ENCODE measurements at places on chromosomes 1 and 21.

- DNase-seq, result no peak
These were observed 971 bp downstream of the CAPZB start for GRCh38 chr1:19484338-19484797.

DNA sequence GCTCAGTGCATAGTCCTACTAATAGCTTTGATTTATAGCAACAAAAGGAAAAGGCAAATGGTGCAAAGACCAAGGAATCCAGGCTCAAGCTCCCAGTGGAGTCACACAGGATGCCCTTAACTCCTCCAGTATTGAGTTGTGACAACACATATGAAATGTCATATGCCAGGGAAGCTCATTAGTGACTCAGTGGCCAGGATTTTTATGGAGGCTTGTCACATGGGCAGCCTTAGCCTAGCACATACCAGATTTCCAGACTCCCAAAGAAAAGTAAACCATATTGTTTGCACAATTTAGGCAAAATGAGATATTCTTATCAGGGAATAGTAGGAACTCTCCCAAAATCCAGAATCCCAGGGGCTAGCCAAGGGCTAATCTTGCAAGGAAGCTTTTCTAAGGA is 129.2 kb downstream of the MAGI3 start:
- no peak for DNase-seq

DNA sequence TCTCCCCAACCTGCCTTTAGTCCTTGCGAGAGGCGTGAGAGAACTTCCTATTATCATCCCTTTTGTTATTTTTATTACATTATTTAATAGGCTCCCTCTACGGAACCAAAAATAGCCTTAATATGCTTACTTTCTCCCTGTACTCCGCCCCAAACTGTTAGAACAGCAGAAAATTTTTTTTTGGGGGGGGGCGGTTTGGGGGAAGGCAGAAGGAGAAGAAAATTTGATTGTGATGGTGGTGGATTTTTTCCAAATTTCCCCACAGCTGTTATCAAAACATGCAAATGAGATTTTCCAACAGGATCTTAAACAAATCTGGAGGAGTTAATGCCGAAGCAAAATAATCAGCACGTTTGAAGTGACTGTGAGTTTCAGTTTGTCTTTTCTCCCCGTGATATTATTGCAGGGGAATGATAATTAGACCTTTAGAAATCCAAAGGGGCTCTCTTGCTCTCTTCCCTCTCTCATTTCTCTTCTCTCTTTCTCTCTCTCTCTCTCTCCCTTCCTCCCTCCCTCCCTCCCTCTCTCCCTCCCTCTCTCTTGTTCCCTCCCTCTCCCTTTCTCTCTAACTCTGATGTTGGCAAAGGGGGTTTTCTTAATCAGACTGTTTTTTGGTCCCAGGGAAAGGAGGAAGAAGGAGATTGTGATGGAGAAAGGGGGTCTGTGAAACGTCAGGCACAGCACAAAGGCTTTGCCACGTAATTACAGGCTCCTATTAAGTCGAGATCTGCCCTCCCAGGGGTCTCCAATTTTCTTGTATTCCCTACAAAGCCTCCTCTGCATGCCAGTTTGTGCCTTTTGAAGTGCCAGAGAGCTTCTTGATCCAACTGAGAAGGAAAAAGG is 1.1 kb upstream of the PRRX1 start:
- DNase-seq, result no peak

DNA sequence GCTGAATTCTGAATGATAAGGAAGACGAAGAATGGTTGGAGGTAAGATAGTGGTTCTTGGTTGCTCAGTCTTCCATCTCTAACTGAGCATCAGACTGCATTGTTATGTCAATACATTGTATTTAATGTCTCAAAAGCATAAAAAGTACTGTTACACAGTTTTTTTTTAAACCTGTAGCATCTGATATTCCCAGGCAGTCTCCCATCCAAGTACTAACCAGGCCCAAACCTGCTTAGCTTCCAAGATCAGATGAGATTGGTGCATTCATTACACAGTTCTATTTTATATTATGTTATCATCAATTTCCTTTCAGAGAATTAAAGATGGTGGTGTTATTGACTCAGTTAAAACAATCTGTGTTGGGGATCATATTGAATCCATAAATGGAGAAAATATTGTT is 48.9 kb downstream of the GIPC2 start:
- no peak for DNase-seq

DNA sequence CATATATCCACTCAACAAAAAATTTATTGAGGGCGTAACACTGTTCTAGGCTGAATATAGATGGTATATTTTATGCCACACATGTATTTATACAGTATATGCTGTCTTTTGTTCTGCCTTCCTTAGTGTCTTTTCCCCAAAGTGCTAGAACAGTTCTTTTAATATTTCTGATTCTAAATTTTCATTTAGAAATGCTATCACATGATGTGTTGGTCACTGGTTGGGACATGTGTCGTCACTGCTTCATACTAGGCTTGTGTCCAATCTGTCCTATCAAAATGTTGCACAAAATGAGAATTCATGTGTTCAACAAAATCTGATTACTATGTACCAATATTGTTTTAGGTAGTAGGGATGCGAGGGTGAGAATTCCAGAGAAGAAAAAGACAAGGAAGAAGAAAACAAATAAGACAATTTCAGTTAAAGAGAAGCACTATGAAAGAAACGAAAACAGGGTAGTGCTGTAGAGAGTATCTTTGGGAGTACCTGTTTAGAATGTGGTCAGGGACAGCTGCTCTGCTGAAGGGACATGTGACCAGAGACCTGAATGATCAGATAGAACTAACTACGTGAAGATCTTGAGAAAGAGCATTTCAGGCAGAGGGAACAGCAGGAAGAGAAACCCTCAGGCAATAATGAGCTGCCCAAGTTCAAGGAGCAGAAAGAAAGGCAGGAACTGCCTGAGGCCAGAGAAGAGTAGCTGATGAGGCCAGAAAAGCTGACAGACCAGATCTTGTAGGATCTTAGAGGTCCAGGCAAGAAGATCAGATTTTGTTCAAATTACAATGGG is 1.3 kb downstream of the KMO start:
- DNase-seq, result no peak

- DNase-seq, result peak; percentile 6
These were observed 18.6 kb downstream of the FAM151A start for GRCh38 chr1:54604572-54605370.

GRCh38 chr1:212982430-212983152 is 32.2 kb downstream of the VASH2 start:
- DNase-seq, result no peak

DNA sequence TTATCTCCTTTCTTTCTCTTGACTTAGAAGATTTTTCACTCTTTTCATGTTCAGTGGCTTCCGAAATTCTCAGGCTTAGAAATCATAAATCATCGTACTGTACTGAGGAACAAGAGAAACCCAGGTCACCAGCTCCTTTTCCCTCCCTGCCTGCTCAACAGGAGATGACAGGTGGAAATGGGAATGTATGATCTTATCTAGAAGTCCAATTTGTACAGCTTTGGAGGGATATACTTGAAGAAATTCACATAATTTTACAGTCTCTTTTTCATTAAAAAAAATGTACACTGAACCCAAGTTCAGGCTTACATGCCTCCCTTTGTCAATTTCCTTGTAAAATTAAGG is 11.7 kb downstream of the EVA1C start:
- no peak for DNase-seq

GRCh38 chr21:18655931-18656330 is 252.3 kb upstream of the TMPRSS15 start:
- no peak for DNase-seq

DNA sequence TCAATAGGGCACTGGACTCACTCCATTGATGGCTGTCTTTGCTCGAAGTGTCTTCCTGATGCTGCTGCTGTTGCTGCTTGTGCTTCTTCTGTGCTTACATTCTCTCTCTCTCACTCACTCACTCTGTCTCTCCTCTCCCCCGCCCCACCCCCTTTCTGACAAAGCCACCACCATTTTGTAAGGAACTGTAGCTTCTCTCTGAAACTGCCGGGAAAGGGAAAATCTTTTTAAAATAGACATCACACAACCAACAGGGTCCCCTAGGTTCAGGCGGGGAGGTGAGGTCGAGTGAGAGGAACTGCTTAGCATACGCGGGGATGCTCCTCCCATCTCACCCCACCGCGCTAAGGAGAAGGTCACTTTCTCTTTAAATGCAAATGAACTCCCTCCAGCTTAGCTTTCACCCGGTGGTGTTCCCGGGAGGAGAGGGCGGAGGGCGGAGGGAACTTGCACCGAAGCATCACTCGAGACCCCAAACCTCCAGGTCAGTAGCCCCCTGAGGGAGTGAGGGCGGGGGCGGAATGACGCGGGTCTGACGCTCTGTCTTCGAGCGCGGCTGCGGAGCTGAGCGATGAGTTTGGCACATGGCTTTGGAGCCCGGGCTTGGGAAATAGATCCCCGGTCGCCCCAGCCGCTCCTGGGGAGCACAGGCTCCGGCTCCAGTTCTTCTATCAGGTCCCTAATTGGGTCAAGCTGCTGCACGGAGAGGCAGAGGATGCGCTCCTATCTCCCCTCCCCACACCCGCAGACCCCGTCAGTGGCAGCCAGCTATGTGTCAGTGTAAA is at the start of gene CCDC28B:
TSS of gene CCDC28B (plus strand) at position 370 of the 785 bp plus-strand sequence. CDS start 1,341 bp downstream, outside the sequence.
- DNase-seq, result no peak

DNA sequence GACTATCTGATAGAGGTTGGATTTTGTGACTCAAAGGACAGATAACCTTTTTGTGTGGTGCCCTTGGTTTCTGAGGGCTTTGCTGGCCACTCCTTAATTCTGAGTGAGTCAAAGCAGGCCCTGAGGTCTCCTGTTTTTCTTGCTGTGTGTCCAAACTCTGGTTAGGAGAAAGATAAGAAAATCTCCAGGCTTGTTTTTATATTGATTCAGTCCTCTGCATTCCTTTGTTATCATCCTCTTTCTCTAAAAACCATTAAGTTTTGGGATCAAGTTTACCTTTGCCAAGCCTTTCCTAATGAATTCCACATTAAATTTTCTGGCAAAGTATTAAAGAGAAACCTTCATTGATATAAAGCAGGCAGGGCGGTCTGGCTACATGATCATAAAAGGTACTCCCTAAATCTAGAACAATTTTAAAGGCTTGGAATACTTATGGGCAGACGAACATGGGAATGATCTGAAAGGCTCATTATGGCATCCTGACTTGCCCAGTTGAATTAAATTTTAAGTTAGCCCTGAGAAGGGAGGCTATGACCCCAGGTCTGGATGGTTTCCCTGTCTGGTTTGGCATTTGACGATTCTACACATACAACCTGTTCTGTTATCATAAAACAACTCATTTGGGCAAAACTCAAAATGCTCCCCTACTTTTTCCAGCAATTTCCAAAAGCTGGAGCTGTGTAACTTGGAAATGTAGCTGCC is 20.8 kb downstream of the ZBTB8B start:
- DNase-seq, result no peak

GRCh38 chr1:18869847-18870594 is 10.6 kb upstream of the TAS1R2 start:
- no peak for DNase-seq

GRCh38 chr1:196685506-196685905 is 33.7 kb downstream of the CFH start:
- DNase-seq, result no peak

GRCh38 chr1:97071173-97071572 is 349.6 kb downstream of the PTBP2 start:
- no peak for DNase-seq

GRCh38 chr1:34549199-34549598 is 205.6 kb upstream of the GJB5 start:
- no peak for DNase-seq

DNA sequence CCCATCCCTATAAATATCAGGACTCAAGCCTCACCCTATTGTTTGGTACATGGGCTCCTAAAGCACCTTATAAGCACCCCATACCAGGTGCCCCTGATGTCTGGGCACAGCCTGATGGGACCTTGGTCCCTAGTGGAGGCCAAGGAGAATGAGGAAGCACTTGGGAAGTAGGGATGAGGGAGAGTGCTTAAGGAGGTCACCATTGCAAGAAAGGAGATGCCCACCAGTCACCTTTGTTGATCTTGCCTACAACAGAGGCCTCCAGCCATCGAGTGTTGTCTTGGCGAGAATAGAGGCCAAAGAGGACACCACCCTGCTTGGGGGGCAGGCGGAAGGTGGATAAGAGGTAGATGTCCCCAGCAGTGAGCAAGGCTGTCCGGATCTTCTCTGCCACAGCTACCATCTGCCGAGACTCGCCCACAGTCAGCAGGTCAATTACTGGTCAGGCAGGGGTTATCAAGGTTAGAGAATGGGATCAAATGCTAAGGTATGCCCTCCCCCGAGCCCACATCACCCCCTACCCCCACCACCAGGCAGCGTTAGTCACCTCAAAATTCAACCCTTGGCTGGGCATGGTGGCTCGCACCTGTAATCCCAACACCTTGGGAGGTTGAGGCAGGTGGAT is 1.6 kb downstream of the THBS3 start:
- no peak for DNase-seq

GRCh38 chr1:183270541-183271141 is 84.6 kb downstream of the LAMC2 start:
- DNase-seq, result no peak

DNA sequence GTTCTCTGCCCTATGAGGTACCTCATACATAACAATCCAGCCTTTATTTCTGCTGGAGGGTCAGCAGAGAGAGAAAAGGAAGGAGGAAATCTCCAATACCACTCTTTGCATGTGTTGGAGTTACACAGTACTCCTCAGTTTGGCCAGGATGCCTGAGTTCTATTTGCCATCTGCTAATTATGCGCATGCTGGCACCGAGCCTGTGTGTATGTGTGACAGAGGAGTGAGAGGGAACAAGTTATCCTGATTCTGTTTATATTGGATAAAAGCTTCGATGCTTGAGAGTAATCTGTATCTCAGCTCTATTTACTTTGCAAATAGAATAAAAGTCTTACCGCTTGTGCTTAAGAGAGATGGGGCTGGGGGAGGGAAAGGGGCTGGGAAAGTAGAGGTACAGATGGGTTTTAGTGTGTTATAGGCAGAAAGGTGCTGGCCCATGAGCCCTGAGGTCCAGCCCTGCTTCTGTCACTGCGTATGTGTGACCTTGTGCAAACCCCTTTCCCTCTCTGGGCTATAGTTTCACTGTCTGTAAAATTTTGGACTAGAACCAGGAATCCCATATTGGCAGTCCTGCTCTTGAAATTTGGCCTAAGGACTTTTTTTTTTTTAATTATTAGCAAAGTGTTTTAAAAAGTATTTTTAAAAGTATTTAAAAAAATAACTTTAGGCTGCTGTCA is 54.5 kb upstream of the PLXNA2 start:
- no peak for DNase-seq

GRCh38 chr1:170265234-170265633 is 119.5 kb downstream of the NTMT2 start:
- DNase-seq, result no peak

- DNase-seq, result no peak
These were observed 4.6 kb downstream of the ALX3 start for GRCh38 chr1:110065841-110066240.

DNA sequence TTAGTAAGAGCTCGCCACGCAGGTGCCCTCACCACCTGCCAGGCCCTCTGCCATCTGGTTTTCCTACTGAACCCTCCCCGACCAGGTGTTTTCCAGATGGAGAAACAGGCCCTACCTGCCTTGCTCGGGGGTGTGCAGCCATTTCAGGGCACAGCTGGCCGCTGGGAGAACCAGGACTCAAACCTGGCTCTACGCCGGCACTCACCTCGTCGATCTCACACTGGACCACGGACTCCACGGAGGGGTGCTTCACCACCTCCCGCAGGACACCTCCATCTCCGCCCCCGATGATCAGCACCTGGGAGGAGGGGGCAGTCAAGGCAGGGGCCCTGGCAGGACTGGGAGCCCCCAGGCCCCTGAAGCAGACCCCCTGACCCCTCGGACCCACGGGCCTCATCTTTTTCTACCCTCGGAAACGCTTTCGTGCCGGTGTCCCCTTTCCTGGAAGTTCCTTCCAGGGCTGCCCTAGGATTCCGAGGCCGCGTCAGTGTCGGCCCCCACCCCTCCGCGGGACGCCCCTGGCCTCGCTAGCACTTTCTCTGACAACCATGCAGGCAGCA is 1.1 kb downstream of the SRM start:
- no peak for DNase-seq

All from stimulated activated CD4-positive, alpha-beta T cell treated with anti-CD3 and anti-CD28 coated beads, TNF-alpha, amount 100 ng/mL, for 48 hours (primary cell).